ENCODE measurements at places on chromosomes 16 and 17. TPM values are rescaled to one million over a fixed set of nuclear protein-coding genes. Genes with fewer than 3 reads are reported as not detected.

The CCDC40 gene
- 1.2 TPM for total RNA-seq

The CASKIN1 gene
- 2.2 TPM for total RNA-seq

The TLCD2 gene
- total RNA-seq, result 3.1 TPM

The VTN gene
- not detected for total RNA-seq

The CCNF gene
- total RNA-seq, result 11.7 TPM

The SPAG5 gene
- total RNA-seq, result 5.7 TPM

The CIITA gene
- total RNA-seq, result 18.8 TPM

The B3GNT9 gene
- total RNA-seq, result 12.9 TPM

The NLRP1 gene
- total RNA-seq, result 80.9 TPM

Measured in lower leg skin (tissue), 4 donors.